ENCODE measurements at places on chromosomes 4 and X. TPM values are rescaled to one million over a fixed set of nuclear protein-coding genes. Genes with fewer than 3 reads are reported as not detected.

The PCDH18 gene
- 57.2 TPM for total RNA-seq

DNA sequence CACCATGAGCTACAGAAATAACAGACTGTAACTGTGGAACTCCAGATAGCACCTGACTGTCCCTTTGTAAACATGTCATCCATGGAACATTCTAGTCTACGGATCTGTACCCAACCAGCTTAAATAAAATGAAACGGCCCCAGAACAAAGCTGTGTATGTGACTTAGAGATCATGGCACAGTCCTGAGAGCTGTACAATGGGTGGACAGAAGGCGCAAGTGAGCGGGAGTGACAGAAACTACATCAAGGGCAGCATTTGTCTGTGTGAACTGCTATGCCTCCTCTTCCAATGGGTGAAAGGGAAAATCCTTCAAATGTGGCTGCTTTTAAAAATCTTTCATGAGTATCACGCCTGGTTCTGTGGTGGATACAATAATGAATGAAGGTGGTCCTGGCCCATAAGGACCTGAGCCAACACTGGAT is 72.5 kb downstream of the FAT1 start:
- H3K4me1 ChIP-seq: peaks cover 49% of the 10 kb centered on the region
- H3K27me3 ChIP-seq: peaks cover 13% of the 10 kb centered on the region
- DNase-seq: no peak
- peaks cover 52% of the 10 kb centered on the region for H3K36me3 ChIP-seq
- H3K4me3 ChIP-seq: no peak overlapping the region

- no peak for DNase-seq
- no peak overlapping the region for H3K27ac ChIP-seq
- no peak overlapping the region for H3K4me3 ChIP-seq
- H3K36me3 ChIP-seq: peaks cover 6% of the 10 kb centered on the region
- H3K4me1 ChIP-seq: no peaks in the 10 kb centered on the region
Measured at GRCh38 chr4:31538877-31539276, 818.7 kb downstream of the PCDH7 start.

DNA sequence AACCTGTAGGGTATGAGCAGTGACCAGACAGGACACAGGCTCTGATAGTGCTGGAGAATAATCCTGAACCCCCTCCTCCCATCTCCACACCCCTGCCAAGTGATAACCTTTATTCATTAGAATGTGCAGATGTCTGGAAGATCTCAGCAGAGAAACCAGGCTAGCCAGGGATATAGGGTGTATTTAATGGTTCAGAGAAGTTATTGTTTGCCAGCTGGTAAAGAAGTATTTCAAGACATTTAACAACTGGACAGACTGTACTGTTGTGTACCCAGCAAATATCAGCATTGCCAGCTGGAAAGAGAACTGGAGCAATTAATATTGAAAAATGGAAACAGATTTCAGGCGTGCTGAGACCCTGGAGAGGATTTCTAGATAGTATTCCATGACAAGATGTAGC is 94.5 kb downstream of the RASGEF1B start:
- no peaks in the 10 kb centered on the region for H3K36me3 ChIP-seq
- no peak for DNase-seq
- H3K4me1 ChIP-seq: no peaks in the 10 kb centered on the region
- no peak overlapping the region for H3K4me3 ChIP-seq
- no peaks in the 10 kb centered on the region for H3K27me3 ChIP-seq

The H2BW2 gene
- total RNA-seq: not detected

DNA sequence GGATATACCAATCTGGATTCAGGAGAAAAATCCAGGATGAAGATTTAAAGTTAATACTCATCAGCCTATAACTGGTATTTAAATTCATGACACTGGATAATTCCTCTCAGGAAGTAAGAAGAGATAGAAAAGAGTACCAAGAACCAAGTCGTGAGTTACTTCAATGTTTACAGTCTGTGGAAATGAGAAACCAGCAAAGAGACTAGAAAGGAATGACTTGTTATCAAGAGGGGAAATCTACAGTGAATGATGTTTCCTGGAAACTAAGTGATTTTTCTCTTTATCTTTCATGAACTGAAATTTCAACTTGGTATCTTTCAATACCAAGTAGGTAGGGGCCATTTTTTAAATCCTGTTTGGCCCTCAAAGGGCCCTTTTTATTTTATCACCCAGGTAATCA is 217.9 kb upstream of the AFF2 start:
- H3K4me3 ChIP-seq: no peak overlapping the region
- H3K36me3 ChIP-seq: no peaks in the 10 kb centered on the region
- no peaks in the 10 kb centered on the region for H3K4me1 ChIP-seq
- H3K27me3 ChIP-seq: no peaks in the 10 kb centered on the region
- no peak overlapping the region for H3K27ac ChIP-seq
- no peak for DNase-seq

- DNase-seq: no peak
- H3K4me3 ChIP-seq: no peak overlapping the region
- H3K27me3 ChIP-seq: no peaks in the 10 kb centered on the region
- H3K36me3 ChIP-seq: no peaks in the 10 kb centered on the region
- no peak overlapping the region for H3K27ac ChIP-seq
Measured at GRCh38 chrX:150316564-150316963, 46.6 kb upstream of the MAMLD1 start.

GRCh38 chr4:134787315-134787714 is 585.7 kb upstream of the PABPC4L start:
- H3K4me1 ChIP-seq: peaks cover 8% of the 10 kb centered on the region
- H3K4me3 ChIP-seq: no peak overlapping the region
- DNase-seq: peak; percentile 28

GRCh38 chrX:50818986-50819385 is 5.0 kb upstream of the SHROOM4 start:
- H3K4me1 ChIP-seq: no peaks in the 10 kb centered on the region
- DNase-seq: no peak
- H3K4me3 ChIP-seq: no peak overlapping the region
- H3K27ac ChIP-seq: no peak overlapping the region

DNA sequence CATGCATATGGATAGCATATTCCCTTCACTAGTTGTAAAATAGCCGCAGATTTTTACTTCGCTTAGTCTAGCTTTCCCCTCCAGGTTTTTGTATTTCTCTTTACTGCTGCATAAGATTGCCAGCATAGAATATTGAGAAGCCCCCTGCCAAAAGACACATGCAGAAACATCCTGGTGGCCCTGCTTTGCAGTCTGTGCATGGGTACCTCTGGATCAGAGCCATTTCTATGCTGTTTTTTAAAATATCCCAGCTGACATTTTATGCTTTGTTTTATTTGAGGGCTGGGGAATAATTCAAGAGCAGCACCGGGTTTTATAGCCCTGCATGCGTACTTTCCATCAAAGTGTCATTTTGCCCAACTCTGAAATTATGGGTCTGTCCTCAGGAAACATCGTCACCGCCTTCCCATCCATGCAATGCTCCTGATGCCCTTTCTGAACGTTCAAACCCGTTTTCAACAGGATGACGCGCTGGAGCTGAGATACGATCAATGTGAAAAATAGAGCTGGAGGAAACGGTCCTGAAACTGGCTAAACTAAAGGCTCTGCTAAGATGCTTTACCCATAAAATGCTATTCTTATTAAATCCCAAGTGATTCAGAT is 314.3 kb downstream of the EVC2 start:
- DNase-seq: no peak
- peaks cover 6% of the 10 kb centered on the region for H3K27me3 ChIP-seq
- H3K27ac ChIP-seq: no peak overlapping the region
- no peak overlapping the region for H3K4me3 ChIP-seq

- H3K27me3 ChIP-seq: no peaks in the 10 kb centered on the region
- H3K27ac ChIP-seq: peak overlapping the region; percentile 91
- peaks cover 5% of the 10 kb centered on the region for H3K36me3 ChIP-seq
- H3K4me3 ChIP-seq: peak overlapping the region; percentile 75
- DNase-seq: no peak
Measured at GRCh38 chr4:98522062-98522461, 136.3 kb downstream of the TSPAN5 start.

DNA sequence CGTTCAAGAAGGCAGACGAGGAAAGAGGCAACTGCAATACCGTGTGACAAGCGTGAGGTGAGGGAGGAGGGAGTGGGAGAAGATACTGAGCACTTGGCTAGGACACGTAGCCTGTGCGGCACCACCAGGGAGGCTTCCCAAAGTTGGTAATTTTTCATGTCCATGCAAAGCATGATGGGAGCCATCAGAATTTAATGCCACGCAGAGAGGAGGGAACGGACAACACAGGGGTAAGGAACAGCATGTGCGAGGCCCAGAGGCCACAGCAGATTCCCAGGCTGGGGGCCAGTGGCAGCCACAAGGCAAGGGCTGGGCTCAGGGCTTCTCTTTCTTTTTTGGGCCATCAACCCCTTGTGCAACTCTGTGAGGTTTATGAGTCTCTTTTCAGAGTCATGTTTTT is 11.0 kb upstream of the CLDN24 start:
- H3K36me3 ChIP-seq: peaks cover 25% of the 10 kb centered on the region
- peaks cover 46% of the 10 kb centered on the region for H3K4me1 ChIP-seq
- H3K27ac ChIP-seq: peak overlapping the region; percentile 31
- no peak overlapping the region for H3K4me3 ChIP-seq

The DSPP gene
- total RNA-seq: not detected
